ENCODE measurements at places on chromosomes 5 and 9.

DNA sequence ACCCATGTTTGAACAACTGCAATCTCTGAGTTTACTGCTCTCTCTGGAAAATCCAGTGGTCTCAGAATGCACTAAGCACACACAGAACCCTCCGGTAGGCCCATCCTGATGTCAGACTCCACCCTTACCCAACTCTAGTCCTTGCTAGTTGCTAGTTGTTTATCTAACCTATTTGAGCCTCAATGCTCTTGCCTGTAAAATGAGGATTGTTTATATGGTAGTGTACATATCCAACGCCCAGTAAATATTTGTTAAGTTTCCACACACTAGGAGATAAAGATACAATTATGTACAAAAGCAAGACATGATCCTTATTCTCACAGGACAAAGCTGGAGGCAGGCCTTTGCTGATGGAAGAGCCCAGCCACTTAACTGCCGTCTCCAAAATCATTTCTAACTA lies 192.2 kb downstream of the SPOCK1 start:
- no peak for DNase-seq

- DNase-seq, result no peak
Observed at GRCh38 chr5:143496943-143497342, 93.5 kb upstream of the NR3C1 start.

GRCh38 chr5:173155912-173156311 lies 11.6 kb downstream of the BNIP1 start:
- DNase-seq, result no peak

GRCh38 chr5:84287951-84288350 lies 96.7 kb downstream of the EDIL3 start:
- no peak for DNase-seq

DNA sequence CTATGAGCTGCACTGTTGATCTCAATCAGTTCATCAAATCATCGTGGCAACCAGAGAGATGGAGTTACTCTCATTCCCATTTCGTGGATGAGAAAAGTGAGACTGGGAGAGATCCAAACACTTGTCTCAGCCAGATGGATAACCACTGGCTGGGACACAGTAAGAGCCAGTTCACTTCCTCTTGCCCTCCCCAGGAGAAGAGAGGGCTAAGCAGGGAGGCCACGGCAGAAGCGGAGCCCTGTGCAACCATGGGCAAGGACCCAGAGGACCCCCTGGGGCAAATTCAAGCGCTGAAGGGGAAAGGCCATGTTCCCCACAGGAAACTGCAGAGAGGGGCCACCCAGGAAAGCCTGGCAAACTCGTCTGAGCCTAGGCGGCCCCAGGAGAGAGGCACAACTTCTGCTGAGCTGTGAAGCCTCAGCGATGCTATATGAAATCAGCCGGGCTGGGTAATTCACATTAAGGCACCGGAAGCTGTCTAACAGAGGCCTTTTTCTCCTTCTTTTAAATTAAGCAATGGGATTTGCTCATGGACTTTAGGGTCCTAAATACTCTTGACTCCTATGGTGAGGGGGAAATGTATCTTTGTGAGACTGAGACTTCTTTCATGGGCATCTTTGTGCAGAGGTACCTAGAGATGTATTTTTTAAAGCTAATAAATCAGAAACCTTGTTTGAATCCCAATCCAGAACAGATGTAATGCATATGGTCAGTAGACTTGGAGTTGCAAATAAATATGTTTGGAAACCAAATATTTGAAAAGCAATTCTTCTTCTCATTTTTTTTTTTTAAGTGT lies 137.1 kb upstream of the SMIM23 start:
- DNase-seq, result no peak

GRCh38 chr5:18202164-18202563 lies 567.9 kb downstream of the TAF11L14 start:
- DNase-seq, result no peak

- DNase-seq, result no peak
Observed at GRCh38 chr9:95313010-95313498, 4.5 kb downstream of the FANCC start.

GRCh38 chr9:104082168-104082567 lies 11.9 kb upstream of the SMC2 start:
- no peak for DNase-seq

GRCh38 chr5:62692946-62693713 lies 114.5 kb downstream of the LRRC70 start:
- no peak for DNase-seq

DNA sequence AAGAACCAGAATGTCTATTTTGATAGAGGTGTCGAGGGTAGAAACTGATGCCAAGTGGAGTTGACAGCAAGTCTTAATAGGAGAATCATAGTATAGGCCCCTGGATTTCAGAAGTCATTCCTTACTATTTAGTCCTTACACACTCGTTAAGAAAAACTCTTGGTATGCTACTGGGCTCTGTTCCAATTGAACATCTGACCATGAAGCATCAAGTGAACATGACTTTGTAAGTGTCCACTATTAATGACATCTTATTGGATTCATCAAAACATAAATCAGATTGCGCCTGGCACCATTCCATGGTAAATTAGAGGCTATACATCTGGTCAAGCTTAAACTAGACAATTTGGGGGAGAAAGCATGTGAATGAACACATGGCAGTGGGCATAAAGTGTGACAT lies 1056.5 kb upstream of the EDIL3 start:
- no peak for DNase-seq

GRCh38 chr5:159018855-159019254 lies 80.9 kb downstream of the EBF1 start:
- DNase-seq, result no peak

GRCh38 chr5:91030521-91031401 lies 352.4 kb downstream of the ARRDC3 start:
- DNase-seq, result no peak

- DNase-seq, result no peak
Observed at GRCh38 chr5:141521244-141521781, 32.4 kb downstream of the PCDHGC5 start.

GRCh38 chr9:5073701-5074100 lies 88.6 kb downstream of the JAK2 start:
- DNase-seq, result no peak
